GM13977 (cell line): ENCODE measurements at places on chromosomes 7 and 10.

DNA sequence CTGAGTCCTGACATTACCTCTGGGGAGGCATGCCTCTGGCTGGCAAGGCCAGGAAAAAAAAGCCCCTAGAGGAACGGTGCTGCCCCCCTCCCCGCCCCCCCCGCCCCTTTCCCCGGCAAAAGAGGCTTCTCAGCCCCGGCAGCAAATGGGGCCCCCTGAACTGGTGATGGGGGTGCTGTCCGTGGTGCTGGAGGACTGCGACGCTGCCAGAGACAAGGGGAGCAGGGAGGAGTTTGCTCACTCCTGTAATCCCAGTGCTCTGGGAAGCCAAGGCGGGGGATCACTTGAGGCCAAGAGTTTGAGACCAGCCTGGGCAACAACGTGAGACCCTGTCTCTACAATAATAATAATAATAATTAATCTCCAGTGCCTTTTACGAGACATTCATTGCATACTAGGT lies 23.7 kb downstream of the SRRM3 start:
- peak; percentile 53 for DNase-seq

- DNase-seq = no peak
Observed at GRCh38 chr10:109981650-109982049, 26.1 kb upstream of the ADD3 start.

DNA sequence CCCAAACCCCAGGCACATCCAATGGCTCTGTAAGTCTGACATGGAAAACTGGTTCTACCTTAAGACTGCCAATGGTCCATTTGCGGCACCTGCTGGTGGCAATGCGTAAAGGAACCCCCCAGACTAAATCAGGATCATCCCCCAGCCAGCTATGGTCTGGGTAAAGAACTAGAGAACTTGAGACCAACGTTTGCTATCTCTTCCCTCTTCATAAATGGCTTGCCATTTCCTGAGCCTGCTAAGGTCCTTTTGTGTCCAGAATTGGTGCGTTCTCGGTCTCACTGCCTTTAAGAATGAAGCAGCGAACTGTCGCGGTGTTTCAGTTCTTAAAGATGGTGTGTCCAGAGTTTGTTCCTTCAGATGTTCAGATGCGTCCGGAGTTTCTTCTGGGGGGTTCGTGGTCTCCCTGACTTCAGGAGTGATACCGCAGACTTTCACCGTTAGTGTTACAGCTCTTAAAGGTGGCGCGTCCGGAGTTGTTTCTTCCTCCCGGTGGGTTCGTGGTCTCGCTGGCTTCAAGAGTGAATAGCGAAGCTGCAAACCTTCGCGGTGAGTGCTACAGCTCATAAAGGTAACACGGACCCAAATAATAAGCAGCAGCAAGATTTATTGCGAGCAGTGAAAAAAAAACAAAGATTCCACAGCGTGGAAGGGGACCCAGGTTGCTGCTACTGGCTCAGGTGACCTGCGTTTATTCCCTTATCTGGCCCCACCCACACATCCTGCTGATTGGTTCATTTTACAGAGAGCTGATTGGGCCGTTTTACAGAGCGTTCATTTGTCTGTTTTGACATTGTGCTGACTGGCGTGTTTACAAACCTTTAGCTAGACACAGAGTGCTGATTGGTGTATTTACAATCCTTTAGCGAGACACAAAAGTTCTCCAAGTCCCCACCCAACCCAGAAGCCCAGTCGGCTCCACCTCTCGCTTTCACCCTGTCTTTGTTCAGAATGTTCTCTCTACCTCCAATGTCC lies 95.4 kb downstream of the ELMO1 start:
- DNase-seq = no peak

DNA sequence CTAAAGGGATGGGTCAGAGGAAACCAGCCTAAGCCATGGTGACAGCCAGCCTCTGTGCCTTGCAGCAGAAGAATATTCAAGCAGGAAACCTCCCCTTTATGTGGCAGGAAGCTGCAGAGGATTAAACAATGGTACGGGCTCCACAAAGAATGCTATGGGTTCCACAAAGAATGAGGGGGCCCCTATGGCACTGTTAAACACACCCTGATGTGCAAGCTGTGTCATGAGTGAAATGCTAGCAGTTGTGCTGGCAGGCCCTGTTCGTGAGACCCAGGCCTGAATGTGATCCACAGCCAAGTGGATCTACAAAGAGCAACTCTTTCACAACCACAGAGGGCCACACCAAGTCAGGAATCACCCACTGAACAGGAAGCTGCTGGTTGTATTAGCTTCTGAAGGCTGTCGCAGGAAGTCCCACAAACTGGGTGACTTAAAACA lies 68.9 kb downstream of the MYOF start:
- no peak for DNase-seq

- DNase-seq = no peak
Observed at GRCh38 chr7:84261509-84261908, 66.9 kb upstream of the SEMA3A start.

DNA sequence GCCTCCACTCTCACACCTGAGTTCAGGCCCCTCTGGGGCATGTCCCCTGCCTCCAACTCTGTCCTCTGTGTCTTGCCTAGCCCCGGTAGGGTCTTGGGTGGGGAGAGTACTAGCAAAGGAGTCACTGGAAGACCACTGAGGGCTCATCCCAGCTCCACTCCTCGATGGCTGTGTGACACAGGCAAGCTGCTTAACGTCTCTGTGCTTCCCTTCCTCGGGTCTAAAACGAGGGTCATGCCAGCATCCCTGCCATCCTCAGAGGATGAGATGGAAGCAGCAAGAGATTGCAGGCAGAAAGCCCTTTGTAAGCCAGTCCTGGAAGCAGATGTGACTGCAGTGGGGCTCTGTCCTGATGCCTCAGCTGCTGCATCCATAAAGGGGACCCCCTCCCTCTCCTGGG lies 15.2 kb upstream of the C10orf105 start:
- no peak for DNase-seq

DNA sequence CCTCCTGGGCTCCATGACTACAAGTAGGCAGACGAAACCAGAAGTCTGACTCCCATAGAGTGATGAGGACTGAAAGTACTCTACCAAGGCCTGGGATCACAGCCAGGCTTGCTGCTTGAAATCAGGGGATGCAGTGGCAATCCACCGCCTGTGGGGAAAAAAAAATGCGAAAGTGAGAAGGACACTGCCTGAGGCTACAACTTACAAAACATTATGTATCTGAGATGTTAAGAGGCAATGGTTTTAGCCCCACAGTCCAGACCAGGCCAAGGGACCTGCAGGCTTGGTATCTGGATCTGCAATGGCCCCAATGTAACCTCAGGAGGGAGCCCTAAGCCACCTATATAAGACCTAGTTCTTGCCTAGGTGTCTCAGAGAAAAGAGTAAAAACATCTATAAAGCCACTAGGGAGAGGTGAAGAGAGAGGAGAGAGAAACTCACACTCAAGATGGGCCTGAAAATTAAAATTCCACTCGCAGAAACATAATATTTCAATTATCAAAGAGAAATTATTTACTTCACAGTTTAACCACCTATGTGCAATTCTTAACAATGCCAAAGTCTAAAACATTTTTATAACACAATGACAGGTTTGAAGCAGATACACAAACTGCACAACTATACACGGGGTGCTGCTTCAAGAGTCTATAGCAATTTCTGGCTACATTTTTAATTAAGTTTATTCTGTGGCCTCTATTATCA lies 13.9 kb downstream of the DNAJC1 start:
- DNase-seq = peak; percentile 35

DNA sequence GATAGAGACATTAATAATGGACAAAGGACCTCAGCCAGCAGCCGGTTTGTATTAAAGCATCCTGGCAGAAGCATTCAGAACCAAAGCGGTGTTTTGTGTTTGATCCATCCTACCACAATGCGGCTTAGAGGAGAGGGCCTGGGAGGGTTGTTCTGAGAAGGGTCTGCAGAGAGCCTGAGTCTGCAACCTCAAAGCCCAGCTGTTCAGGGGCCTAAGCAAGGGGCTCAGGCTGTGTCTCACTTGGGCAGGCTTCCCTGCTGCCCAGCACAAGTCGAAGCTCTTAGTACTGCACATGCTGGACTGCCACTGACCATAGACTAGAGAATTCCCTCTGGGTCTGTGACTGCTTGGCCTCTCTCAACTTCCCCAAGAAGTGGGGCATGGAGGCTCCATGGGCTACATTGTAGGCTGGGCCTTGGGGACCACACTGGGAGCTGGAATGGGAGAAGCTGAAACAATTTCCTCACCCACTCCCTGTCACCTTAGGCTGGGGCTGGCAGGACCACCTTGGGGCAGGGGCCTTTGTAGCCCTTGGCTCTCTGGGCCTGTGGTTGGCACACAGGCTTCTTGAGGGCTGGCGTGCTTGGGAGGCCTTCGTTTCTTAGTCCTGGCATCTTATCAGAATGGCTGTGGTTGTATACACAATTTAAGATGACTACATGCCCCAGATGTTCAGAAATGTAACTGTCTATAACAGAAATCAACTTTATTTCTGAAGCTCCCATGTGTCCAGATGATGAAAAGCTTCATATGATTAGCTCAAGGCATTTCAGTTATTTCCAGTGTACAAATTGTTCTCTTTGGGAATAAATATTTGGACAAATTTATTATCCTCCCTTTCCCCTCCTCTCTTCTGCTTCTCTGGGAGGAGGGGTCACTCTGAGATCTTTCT lies 44.5 kb downstream of the LRRC18 start:
- DNase-seq = no peak

DNA sequence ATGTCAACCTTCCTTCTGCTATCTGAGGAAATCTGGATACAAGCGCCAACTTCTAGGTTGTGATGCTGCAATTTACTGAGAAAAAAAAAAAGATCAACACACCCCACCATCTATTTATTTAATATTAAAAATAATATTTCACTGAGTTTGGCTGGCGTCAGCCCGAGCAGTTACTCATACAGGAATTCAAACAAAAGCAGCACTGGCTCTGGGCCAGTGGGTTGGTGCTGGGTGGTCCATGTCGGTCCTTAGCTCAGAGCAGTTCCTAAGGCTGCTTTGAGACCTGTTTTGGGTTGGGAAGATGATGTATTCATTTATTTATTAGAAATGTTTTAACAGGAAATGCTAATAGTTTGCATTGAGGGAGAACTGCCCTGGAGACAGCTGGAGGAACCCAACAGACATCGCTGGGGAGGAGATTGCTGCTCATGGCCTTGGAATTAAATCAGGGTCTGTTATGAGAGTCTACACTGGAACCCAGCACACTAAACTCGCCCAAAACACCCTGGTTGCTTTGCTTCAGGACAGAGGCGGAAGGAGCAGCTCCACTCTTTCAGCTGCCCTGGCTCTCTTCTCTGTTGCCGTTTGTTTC lies 36.3 kb upstream of the GOT1 start:
- DNase-seq = no peak

DNA sequence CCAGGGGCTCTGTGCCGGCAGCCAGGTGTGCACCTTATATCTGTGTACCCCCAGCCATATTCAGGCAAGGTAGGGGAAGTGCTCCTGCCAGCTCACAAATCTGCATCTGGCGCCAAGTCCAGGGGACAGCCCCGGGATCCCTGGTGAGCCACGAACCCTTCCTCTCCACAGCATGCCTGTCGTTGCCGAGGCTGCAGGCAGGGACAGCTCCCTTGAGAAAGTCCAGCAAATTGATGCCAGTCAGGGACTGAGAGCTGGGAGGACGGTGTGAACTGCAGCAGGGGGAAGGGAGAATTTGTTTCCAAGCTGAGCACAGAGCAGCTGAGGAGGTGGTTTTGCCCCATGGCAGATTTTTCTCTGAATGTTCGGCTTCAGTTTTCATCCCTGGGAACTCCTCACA lies 919 bp downstream of the PLA2G12B start:
- no peak for DNase-seq

- peak; percentile 83 for DNase-seq
Observed at GRCh38 chr10:132942101-132943057, at the start of gene CFAP46. Gene CFAP46 (minus strand): TSS chr10:132942570. CDS start chr10:132942484, 86 bp downstream.

GRCh38 chr7:154628556-154628955 lies 374.4 kb downstream of the PAXIP1 start:
- no peak for DNase-seq

DNA sequence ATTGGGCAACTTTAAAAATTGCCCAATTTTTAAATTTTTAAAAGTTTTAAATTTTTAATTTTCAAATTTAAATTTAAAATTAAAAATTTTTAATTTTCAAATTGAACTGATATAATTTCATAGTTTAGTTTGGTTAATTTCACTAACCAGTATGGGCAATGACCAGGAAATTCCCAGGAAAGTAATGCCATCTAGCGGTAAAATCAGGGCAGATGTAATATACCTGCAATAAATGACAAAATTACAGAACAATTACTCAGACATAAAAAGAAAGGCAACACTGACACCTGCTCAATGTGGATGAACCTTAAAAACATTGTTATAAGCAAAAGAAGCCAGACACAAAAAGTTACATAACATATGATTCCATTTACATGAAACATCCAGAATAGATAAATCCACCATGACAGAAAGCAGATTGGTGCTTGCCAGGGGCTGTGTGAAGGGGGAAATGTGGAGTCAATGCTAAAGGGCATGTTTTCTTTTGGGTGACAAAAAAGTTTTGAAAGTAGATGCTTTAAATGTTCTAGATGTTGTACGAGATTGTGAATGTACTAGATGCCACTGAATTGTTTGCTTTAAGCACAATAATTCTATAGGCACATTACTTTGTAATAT lies 28.6 kb upstream of the SLC16A12 start:
- peak; percentile 55 for DNase-seq

DNA sequence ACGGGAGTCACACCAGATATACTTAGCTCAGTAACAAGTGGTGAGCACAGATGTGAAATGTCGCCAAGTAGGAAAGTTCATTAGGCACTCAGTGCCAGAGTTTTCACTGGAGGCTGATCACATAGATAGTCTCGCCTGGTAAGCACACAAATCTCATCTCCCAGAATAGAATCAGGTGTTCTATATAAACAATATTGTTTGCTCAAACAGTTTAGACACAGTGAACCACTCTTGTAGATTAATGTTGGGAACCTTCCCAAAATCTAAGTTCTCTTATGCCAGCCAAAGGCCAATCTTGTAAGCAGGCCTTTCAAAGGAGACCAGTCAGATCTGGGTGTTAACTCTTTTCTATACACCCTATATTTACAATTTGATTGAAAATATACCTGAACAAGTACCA lies 716.5 kb upstream of the GRM3 start:
- no peak for DNase-seq

GRCh38 chr7:155864991-155865690 lies 52.9 kb upstream of the SHH start:
- no peak for DNase-seq

DNA sequence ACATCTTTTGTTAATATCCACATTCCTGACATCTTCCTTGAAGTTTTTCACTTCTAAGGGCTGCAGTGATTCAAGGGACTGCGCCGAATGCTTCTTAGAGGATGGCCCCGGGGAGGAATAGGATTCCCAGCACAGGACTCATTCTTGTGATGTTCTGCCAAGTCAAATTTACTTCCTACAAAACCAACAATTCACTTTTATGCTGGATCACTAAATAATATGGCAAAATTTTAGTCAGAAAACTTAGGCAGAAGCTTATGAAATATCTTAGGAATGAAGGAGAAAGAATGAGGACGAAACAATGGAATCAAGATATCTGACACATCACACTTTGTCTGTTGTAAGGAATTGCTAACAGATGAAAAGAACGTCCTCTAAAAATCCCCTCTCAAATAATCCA lies 151.5 kb downstream of the JAZF1 start:
- DNase-seq = no peak

DNA sequence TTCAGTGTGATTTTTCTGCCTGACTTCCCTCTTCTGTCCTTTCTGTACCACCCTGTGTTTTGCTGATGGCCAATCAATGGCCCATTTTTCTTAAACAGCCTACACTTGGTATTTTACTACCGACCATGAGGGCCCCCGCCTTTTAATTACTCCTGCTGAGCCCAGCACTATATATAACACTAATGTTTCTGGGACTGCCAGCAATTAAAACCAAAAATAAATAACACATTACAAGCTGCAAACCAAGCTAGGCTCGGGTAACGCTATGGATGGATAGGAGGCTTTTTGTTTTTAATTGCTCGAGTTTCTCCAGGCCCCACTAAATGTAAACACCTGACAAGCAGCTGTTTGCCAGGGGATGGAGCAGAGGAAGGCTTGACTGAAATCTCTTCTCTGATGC lies 915.4 kb upstream of the AUTS2 start:
- DNase-seq = no peak
